ENCODE measurements at places on chromosomes 5 and 9. TPM values are rescaled to one million over a fixed set of nuclear protein-coding genes. Genes with fewer than 3 reads are reported as not detected.

Gene BARHL1
- total RNA-seq = not detected

- DNase-seq = no peak
Measured at GRCh38 chr9:89379031-89379430, 60.7 kb downstream of the SECISBP2 start.

DNA sequence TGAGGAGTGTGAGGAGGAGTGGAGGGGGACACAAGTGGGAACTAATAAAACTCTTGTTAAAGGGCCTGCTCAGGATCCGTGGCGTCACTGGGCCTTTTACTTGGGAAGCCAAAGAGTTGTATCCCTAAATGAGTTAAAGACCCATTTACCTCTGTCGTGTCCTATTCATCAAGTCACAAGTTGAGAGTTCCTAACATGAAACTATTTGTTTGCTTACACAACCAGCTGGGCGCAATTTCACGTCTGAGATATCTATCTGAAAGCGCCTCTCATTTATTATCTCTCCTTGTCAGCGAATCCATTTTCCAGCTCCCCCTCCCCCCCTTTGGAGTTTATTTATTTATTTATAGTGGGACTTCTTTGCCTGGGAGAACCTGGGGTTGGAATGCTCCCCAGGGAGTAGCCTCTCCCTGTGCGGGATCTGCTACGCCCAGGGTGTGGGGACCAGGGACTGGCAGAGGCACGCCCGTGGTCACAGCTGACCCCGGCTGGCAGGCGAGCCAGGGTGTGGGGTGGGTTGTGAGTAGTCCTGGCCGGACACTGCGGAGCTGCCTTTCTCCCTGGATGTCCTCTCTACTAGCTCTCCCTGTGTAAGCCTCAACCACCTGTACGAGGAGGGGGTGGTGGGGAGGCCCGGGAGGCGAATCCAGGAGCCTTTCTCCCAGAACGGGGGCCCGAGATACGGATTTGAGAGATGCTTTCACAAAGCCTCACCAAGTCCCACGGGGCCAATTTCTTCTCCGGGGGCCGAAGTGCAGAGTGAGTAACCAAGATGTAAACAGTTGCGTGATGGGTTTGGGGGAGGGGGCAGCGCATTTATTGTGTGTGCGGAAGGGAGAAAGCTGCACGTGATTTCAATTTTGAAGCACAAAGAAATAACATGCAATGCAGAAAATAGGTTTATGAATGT lies 15.3 kb downstream of the NR2F1 start:
- DNase-seq = peak; percentile 27

- no peak for DNase-seq
Measured at GRCh38 chr5:136080113-136080482, 51.3 kb downstream of the TGFBI start.

GRCh38 chr9:37410969-37411785 lies 11.3 kb upstream of the GRHPR start:
- peak; percentile 44 for DNase-seq

All from glutamatergic neuron (in vitro differentiated cells).